HCT116 (cell line): ENCODE measurements at places on chromosomes 12 and 14. TPM values are rescaled to one million over a fixed set of nuclear protein-coding genes. Genes with fewer than 3 reads are reported as not detected.

Gene ERP29
- 130 TPM for total RNA-seq

Gene C12orf43
- total RNA-seq: 16.2 TPM

Gene CCDC197
- not detected for total RNA-seq

Gene STAB2
- total RNA-seq: not detected

Gene SOAT2
- total RNA-seq: 0.17 TPM

Gene LTBR
- total RNA-seq: 128 TPM

Gene CLMN
- total RNA-seq: 33.4 TPM

Gene PSMB11
- total RNA-seq: not detected

Gene GLIPR1L1
- not detected for total RNA-seq

Gene PIK3C2G
- total RNA-seq: not detected

Gene SDS
- total RNA-seq: not detected

Gene FSCB
- not detected for total RNA-seq

Gene NTF3
- not detected for total RNA-seq

Gene TAS2R42
- not detected for total RNA-seq

Gene P2RX2
- total RNA-seq: not detected
